Ascending aorta (tissue), 2 donors: ENCODE measurements at places on chromosomes 1 and 21.

DNA sequence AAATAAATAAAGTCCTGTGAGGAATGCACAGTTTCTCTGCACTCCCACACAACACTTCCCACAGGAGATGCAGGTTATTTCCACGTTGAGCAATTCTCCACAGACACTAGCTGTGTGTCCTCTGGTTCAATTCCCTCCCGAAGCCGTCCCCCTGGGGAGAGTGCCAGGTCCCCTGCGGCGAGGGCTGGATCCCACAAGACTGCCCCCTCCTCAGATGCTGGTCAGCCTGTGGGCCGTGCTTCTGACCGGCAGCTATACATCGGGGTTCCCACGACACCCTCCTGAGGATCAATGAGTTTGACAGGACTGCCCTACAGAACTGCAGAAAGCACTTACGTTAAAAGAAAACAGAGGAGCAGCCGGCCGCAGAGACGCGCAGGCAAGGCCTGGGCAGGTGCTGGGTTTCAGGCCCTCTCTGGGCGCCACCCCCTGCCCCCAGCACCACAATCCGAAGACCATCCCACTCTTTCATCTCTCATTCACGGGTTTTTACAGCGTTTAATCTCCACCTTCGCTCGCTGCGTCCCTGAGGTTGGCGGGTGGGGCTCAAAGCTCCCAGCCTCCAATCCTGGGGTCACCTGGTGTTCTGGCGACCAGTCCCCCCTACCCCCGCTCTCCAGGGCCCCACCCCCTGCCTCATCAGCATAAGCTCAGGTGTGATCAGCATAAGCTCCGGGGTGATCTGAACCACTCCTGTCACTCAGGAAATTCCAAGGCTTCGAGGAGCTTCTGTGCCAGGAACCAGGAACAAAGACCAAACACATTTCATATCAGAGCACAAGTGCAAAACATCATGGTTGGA lies 9.3 kb downstream of the SLC35E2B start:
- H3K4me3 ChIP-seq, result no peak overlapping the region
- no peak overlapping the region for H3K27ac ChIP-seq
- no peak for DNase-seq
- peaks cover 9% of the 10 kb centered on the region for H3K4me1 ChIP-seq
- H3K36me3 ChIP-seq, result no peaks in the 10 kb centered on the region

DNA sequence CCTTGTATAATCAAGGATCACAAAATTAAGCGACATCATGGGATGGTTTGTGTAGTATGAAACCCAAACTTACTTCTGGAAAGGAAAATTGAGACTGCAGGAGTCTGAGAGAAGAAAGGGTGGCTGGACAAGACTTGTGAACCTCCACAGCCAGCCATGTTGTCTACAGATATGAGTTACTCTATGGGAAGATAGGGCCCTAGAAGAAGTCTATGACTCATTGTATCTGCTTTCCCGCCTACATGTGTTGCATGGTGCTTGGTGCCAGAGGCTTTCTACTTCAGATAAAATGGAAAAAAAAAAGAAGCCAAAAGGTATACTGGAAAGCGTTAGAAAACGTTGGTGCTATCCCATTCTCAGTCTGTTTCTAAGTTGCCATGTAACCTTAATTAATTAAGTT lies 18.7 kb upstream of the OR6N2 start:
- H3K27me3 ChIP-seq, result no peaks in the 10 kb centered on the region
- no peak for DNase-seq
- no peaks in the 10 kb centered on the region for H3K4me1 ChIP-seq
- H3K36me3 ChIP-seq, result no peaks in the 10 kb centered on the region
- no peak overlapping the region for H3K4me3 ChIP-seq
- no peak overlapping the region for H3K27ac ChIP-seq

DNA sequence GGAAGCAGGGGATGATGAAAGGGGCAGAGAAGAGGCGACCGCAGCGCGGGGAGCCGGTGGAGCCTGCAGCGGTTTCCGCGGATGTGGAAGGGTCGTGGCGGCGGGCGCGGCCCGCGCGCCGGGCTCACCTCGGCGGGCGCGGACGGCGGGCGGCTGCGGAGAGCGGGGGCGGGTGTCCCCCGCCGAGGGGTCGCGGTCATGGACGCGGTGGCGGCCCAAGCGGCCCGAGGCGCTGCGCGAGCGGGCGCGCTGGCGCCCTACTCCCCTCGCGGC lies 572 bp downstream of the LPGAT1 start:
- DNase-seq, result no peak
- H3K36me3 ChIP-seq, result no peaks in the 10 kb centered on the region
- H3K4me1 ChIP-seq, result peaks cover 9% of the 10 kb centered on the region
- H3K27me3 ChIP-seq, result no peaks in the 10 kb centered on the region
- peak overlapping the region; percentile 96 for H3K27ac ChIP-seq

- H3K27me3 ChIP-seq, result no peaks in the 10 kb centered on the region
- H3K4me1 ChIP-seq, result peaks cover 2% of the 10 kb centered on the region
- H3K36me3 ChIP-seq, result no peaks in the 10 kb centered on the region
- DNase-seq, result no peak
These were observed 12.2 kb upstream of the ACADM start for GRCh38 chr1:75712306-75712705.

GRCh38 chr1:202237052-202237451 lies 43.5 kb downstream of the LGR6 start:
- peaks cover 47% of the 10 kb centered on the region for H3K4me1 ChIP-seq
- DNase-seq, result no peak
- peaks cover 6% of the 10 kb centered on the region for H3K36me3 ChIP-seq
- H3K4me3 ChIP-seq, result no peak overlapping the region

DNA sequence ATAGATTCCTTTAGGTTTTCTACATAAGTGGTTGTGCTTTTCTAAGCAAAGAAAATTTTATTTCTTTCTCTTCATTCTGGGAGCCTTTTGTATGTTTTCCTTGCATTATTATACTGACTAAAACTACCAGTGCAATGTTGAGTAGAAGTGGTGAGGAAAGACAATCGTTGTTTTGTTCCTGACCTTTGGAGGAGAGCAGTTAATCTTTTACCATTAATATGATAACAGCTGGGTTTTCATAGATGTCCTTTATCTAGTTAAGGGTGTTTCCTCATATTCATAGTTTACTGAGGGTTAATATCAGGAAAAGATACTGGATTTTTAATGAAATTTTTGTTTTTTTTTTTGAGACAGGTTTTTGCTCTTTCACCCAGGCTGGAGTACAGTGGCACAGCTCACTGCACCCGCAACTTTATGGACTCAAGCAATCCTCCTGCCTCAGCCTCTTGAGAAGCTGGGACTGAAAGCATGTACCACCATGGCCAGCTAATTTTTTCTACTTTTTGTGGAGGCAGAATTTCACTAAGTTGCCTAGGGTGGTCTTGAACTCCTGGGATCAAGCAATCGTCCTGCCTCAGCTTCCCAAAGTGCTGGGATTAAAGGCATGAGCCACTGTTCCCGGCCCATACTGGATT lies 9.0 kb upstream of the KCTD3 start:
- no peak for DNase-seq
- no peaks in the 10 kb centered on the region for H3K27me3 ChIP-seq
- no peaks in the 10 kb centered on the region for H3K36me3 ChIP-seq
- no peak overlapping the region for H3K27ac ChIP-seq
- no peak overlapping the region for H3K4me3 ChIP-seq

GRCh38 chr1:55781944-55782482 lies 566.8 kb upstream of the USP24 start:
- no peak overlapping the region for H3K4me3 ChIP-seq
- no peaks in the 10 kb centered on the region for H3K27me3 ChIP-seq
- DNase-seq, result no peak
- no peak overlapping the region for H3K27ac ChIP-seq
- H3K4me1 ChIP-seq, result no peaks in the 10 kb centered on the region

GRCh38 chr1:108712606-108713150 lies at the start of gene FNDC7:
TSS of gene FNDC7 (plus strand) at chr1:108712908. CDS start at chr1:108712934, 26 bp downstream.
- H3K27ac ChIP-seq, result no peak within 1 kb of the TSS
- no peak within 1 kb of the TSS for H3K4me3 ChIP-seq
- H3K4me1 ChIP-seq, result peaks cover 4% of the 10 kb centered on the region
- no peak for DNase-seq
- H3K36me3 ChIP-seq, result no peaks in the 10 kb centered on the region

GRCh38 chr1:248810727-248811513 lies 14.8 kb downstream of the SH3BP5L start:
- DNase-seq, result no peak
- H3K4me1 ChIP-seq, result no peaks in the 10 kb centered on the region
- H3K36me3 ChIP-seq, result peaks cover 31% of the 10 kb centered on the region
- H3K27ac ChIP-seq, result no peak overlapping the region

- H3K36me3 ChIP-seq, result no peaks in the 10 kb centered on the region
- DNase-seq, result no peak
- no peak overlapping the region for H3K27ac ChIP-seq
- H3K4me1 ChIP-seq, result no peaks in the 10 kb centered on the region
- no peaks in the 10 kb centered on the region for H3K27me3 ChIP-seq
These were observed 1593.6 kb downstream of the AMY1C start for GRCh38 chr1:105343317-105343716.

DNA sequence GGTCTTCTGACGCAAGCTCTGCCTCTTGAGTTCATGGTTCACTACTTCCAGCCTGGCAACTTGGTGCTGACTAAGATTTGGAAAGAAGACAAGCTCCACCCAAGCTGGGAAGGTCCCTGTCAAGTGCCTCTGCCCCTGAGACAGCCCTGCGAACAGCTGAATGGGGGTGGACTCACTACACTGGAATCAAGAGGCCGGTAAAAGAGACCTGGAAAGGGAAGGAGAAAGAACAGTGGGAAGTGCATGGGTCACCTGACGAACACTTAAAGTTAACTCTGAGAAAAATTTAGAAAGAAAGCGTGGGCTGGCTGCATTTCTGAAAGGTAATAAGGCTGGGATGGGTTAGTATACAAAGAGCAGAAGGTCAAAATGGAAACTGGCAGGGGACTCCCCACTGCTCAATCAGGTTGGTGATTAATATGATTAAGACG lies 26.1 kb upstream of the ZNF496 start:
- no peaks in the 10 kb centered on the region for H3K4me1 ChIP-seq
- no peak overlapping the region for H3K27ac ChIP-seq
- DNase-seq, result no peak
- H3K36me3 ChIP-seq, result no peaks in the 10 kb centered on the region
